NCI-H460 (cell line): ENCODE measurements at places on chromosomes 5 and 9. TPM values are rescaled to one million over a fixed set of nuclear protein-coding genes. Genes with fewer than 3 reads are reported as not detected.
A peak's percentile ranks its signal among the peaks of the same experiment; 100 is the strongest.

- DNase-seq = peak; percentile 80
These were observed 2.1 kb upstream of the ANXA1 start for GRCh38 chr9:73149371-73150067.

- DNase-seq = no peak
These were observed 1.4 kb downstream of the CHD1 start for GRCh38 chr5:98927242-98927988.

- no peak for DNase-seq
These were observed 234.7 kb downstream of the NMUR2 start for GRCh38 chr5:152170350-152170749.

DNA sequence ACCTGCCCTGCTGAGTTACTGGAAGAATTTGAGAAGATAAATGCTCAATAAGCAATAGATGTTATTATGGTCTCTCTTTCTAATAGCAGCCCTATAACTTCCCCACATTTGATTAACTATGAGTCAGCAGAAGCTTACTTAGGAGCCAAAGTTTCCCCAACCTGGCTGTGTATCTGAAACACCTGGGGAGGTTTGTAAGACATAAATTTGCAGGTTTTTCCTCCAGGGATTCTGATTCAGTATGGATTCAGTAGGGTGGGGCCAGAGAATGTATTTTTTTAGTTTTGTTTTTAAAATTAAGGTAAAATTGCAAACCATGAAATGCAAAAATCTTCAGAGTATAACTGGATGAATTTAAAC, 44.9 kb upstream of the GNPDA1 start:
- DNase-seq = no peak

GRCh38 chr5:7629561-7629960, 221.4 kb downstream of the CFAP90 start:
- no peak for DNase-seq

Gene TSPAN17
- total RNA-seq = 25.0 and 33.8 TPM in 2 replicates

Gene GGTA1
- total RNA-seq = not detected in 2 replicates

Gene RNF183
- total RNA-seq = 0.32 TPM in 1 of 2 replicates, not detected in the other
